Activated naive CD4-positive, alpha-beta T cell treated with anti-CD3 and anti-CD28 coated beads for 36 hours (primary cell): ENCODE measurements at places on chromosomes 2 and 18. TPM values are rescaled to one million over a fixed set of nuclear protein-coding genes. Genes with fewer than 3 reads are reported as not detected.

The SPDYA gene
- total RNA-seq = 2.0 TPM

The ICA1L gene
- total RNA-seq = 5.7 TPM

GRCh38 chr18:2805970-2806943 lies 40.5 kb upstream of the EMILIN2 start:
- H3K4me3 ChIP-seq = no peak overlapping the region
- peak overlapping the region; percentile 7 for H3K27ac ChIP-seq
- no peaks in the 10 kb centered on the region for H3K27me3 ChIP-seq
- peaks cover 11% of the 10 kb centered on the region for H3K36me3 ChIP-seq
- H3K4me1 ChIP-seq = no peaks in the 10 kb centered on the region

GRCh38 chr2:28748176-28748575 lies 3.5 kb upstream of the PPP1CB start:
- peaks cover 30% of the 10 kb centered on the region for H3K4me1 ChIP-seq
- peak overlapping the region; percentile 86 for H3K27ac ChIP-seq
- peaks cover 10% of the 10 kb centered on the region for H3K36me3 ChIP-seq
- no peaks in the 10 kb centered on the region for H3K27me3 ChIP-seq
- peak; percentile 15 for DNase-seq

DNA sequence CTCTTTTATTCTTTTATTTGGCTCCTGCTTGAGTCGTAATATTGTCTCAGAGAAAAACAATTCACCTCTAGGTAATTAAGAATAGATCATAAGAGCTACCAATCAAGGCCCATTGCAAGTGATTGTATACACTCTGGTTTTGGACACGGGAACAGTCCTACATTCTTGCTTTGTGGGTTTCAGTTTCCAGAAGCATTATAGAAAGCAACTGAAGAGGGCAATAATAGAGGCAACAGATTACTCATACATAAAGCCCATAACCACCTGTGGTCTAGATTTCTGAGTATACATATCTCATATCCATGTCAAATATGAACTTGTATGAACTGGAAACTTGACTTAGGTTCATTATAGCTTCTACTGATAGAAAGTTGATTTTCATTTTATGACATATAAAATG lies 65.4 kb downstream of the DIS3L2 start:
- peaks cover 50% of the 10 kb centered on the region for H3K36me3 ChIP-seq
- H3K27ac ChIP-seq = peak overlapping the region; percentile 74
- DNase-seq = peak; percentile 9
- H3K4me1 ChIP-seq = peaks cover 30% of the 10 kb centered on the region
- no peak overlapping the region for H3K4me3 ChIP-seq
- H3K27me3 ChIP-seq = no peaks in the 10 kb centered on the region

DNA sequence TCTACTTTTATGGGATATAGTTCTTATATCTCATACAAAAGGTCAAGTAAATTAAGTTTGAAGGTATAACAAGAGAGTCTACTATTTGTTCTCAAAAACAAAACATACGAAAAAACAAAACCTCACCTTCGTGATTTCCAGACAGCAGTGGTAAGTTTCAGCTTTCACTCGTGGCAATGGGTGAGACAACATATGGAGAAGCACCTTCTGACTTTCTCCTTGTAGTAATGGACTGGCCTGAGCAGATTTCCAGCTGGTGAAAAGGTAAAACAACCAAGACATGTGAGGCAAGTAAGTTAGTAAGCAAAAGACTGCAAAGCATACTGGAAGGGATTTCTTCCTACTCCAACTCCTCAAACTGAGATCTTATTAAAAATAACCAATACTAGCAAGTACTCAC lies 39.6 kb downstream of the RTTN start:
- no peak overlapping the region for H3K27ac ChIP-seq
- H3K4me3 ChIP-seq = no peak overlapping the region
- peaks cover 35% of the 10 kb centered on the region for H3K36me3 ChIP-seq
- H3K27me3 ChIP-seq = no peaks in the 10 kb centered on the region
- no peak for DNase-seq
